ENCODE measurements at places on chromosomes 6 and 20.

DNA sequence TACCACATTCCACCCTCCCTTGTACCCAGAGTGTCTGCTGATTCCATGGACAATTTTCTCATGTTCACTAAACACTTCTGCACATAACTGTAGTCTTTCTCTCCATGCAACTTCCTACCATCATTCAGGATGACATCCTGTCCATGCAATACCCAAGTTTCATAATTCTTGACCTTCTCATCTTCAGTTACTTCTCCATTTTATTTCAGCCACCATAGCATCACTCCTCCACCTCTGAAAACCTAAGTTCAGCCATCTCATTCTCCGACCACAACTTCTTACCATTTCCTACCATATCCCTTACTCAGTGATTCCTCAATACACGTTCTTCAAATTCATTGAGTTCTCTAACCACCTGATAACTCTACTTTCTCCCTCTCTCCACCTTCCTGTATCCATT lies 216.5 kb upstream of the TENT5A start:
- DNase-seq: no peak

DNA sequence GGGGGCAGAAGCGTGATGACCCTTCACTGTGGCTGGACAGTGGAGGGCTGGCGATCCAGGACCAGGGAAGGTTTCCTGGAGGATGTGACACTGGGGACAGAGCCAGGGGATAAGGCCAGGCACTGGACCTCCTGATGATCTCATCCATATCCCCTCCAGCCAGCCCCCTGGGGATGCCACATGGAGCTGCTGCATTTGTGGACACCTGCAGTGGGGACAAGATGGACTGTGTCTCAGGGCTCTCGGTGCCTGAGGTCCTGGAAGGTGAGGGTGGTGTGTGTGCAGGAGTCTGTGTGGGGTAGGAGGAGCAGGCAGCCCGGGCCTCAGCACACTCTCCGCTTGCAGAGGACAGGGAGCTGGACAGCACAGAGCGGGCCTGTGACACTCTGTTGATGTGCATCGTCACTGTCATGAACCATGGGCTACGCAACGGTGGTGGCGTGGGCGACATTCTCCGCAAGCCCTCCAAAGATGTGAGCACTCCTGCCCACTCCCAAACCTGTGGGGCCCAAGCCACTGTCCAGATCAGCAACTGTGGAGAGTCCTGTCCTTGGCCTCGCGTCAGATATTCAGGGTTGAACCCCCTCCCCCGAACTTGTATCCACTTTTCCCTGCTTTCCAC lies 19.9 kb downstream of the UQCC2 start:
- no peak for DNase-seq

- no peak for DNase-seq
These were observed 259.4 kb upstream of the HSF2 start for GRCh38 chr6:122140031-122140430.

GRCh38 chr6:69704916-69705315 lies 91.9 kb downstream of the LMBRD1 start:
- DNase-seq: no peak

- no peak for DNase-seq
These were observed 261.4 kb upstream of the PRDM1 start for GRCh38 chr6:105824732-105825131.

- no peak for DNase-seq
These were observed 22.5 kb upstream of the IYD start for GRCh38 chr6:150346346-150346745.

DNA sequence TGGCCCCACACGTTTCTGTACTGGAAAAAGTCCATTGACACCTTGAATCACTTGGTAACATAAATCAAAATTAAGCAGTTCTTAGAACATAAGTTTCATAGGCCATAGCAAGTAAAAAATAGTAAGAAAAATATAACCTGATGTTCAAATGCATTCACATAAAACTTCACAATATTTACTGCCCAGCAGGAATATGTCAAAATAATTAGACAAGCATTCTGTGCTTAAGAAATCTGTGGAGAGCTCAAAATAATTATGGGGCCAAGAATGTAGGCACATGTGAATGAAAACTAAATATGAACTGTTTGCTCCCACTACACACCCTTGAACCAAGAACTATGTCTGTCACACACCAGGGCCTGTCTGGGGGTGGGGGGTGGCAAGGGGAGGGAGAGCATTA lies 70.8 kb downstream of the IPCEF1 start:
- DNase-seq: peak; percentile 25

DNA sequence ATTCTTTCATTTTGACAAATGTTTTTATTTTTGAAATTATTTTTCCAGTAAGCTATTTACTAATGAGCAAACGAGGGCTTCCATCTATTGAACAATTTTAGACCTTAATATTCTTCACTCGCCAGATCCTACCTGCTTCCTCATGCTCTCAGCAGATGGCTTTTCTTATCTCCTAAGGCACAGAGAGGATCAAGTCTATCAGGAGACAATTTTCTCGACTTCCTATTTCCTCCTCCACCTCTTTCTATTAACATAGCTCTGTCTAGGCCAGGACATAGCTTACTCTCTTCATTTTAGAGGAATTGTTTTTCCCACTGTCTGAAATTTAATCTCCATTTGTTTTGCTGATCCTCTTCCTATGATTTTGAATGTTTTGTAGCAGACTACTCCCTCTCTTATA lies 87.0 kb upstream of the MAN1A1 start:
- DNase-seq: no peak

Data from NCI-H1417 (cell line).